ENCODE measurements at places on chromosomes 5 and 9. TPM values are rescaled to one million over a fixed set of nuclear protein-coding genes. Genes with fewer than 3 reads are reported as not detected.

The EPB41L4A gene
- total RNA-seq: not detected

The TLE4 gene
- total RNA-seq: 39.7 TPM

The SLC31A1 gene
- 14.0 TPM for total RNA-seq

The FAM151B gene
- total RNA-seq: 0.27 TPM

The FBXO10 gene
- total RNA-seq: 2.9 TPM

The NIPAL4 gene
- not detected for total RNA-seq

The NPM1 gene
- 2,907 TPM for total RNA-seq

The PRLR gene
- 0.34 TPM for total RNA-seq

The GAPVD1 gene
- 37.6 TPM for total RNA-seq

The PRR16 gene
- 0.77 TPM for total RNA-seq

The BTNL9 gene
- 1.3 TPM for total RNA-seq

The EDIL3 gene
- 2.4 TPM for total RNA-seq

The ZNF883 gene
- 4.7 TPM for total RNA-seq

The PRRT1B gene
- not detected for total RNA-seq

The MAMDC4 gene
- total RNA-seq: 7.4 TPM

The ZFP2 gene
- not detected for total RNA-seq

The INSYN2B gene
- total RNA-seq: 14.0 TPM

The GRIA1 gene
- 0.13 TPM for total RNA-seq

The PCDHGB4 gene
- total RNA-seq: 10.2 TPM

The ENTR1 gene
- total RNA-seq: 114 TPM

The FPGS gene
- total RNA-seq: 87.0 TPM

The GNAQ gene
- 12.0 TPM for total RNA-seq

The PCDHB4 gene
- total RNA-seq: not detected

The CCL27 gene
- total RNA-seq: not detected

The PNPLA7 gene
- total RNA-seq: 0.21 TPM

The IRX2 gene
- 11.4 TPM for total RNA-seq

The MORN5 gene
- not detected for total RNA-seq

The TPD52L3 gene
- total RNA-seq: not detected

Data from HT1080 (cell line).